Right renal pelvis (tissue), 4 donors: ENCODE measurements at places on chromosomes 5 and 9.

DNA sequence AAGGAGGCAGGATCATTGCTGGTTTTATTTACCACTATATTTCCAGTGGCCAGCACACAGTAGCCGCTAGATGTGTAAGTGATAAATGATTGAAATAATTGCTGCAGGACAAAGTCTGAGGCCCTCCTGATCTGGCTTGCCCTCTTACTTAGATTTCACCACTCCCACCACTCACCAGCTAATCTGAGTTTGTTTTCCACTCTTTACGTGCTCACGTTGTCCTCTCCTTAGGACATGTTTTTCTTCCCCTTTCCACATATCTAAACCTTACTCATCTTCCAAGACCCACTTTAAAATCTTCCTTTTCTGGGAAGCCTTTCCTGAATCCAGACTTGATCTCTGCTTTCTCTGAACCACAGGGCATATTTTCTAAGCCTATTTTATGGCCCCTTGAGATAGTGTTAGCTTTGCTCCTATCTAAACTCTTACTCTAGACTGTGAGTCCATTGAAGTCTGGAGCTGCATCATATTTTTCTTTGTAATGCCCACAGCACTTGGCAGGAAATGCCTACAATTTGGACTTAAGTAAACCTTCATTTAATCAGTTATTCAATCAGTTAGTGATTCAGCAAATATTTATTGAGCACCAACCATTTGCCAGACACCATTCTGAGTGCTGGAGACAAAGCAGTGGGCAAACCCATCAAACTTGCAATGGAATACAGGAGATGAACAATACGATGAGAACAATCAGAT lies 2.4 kb downstream of the TLR4 start:
- no peak for DNase-seq

DNA sequence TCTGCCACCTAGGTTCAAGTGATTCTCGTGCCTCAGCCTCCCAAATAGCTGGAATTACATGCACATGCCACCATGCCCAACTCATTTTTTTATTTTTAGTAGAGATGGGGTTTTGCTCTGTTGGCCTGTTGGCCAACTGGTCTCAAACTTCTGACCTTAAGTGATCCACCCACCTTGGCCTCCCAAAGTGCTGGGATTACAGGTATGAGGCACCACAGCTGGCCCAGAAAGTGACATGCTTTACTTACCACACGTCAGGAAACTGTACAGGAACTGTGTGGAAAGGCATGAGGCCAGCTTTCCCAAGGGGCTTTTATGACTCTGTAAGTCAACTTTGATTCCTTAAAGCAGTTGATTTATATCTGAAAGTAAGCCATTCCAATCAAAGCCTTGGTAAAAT lies 25.0 kb downstream of the DNAJB5 start:
- DNase-seq: no peak

- DNase-seq: no peak
Observed at GRCh38 chr9:4077499-4078102, 222.3 kb downstream of the GLIS3 start.

DNA sequence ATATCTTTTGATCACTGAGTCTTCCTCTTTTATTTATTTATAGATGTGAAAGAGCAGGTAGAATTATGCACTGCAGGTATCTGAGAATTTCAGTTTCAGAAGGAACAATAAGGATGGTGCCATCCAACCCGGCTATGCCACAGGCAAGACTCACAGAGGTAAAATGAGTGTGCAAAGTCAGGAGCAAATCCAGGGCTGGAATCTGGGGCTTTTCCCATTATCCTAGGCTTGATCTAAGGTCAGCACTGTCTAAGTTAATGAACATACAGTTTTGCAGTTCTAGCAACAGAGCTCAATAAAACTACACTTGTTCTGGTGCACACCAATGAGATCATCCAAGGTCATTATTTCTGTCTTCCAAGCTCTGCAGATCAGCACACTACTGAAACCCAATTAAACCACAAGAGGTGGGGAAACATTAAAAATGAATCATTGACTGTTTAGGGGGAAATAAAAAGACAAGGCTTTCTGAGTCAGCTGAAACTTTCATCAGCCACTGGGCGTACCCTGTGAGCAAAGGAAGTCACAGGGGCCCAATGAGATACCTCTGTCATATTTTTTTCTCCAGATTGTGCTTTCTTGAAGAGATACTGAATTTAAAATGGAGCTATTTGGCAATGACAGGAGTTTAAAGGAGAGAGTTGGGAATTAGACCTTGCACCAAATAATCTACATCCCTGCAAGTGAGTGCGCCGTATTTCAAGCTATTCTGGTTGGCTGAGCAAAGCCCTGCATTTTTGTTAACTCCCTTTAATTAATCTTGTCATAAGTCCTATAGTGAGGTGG lies 662.2 kb upstream of the ZNF608 start:
- peak; percentile 22 for DNase-seq

DNA sequence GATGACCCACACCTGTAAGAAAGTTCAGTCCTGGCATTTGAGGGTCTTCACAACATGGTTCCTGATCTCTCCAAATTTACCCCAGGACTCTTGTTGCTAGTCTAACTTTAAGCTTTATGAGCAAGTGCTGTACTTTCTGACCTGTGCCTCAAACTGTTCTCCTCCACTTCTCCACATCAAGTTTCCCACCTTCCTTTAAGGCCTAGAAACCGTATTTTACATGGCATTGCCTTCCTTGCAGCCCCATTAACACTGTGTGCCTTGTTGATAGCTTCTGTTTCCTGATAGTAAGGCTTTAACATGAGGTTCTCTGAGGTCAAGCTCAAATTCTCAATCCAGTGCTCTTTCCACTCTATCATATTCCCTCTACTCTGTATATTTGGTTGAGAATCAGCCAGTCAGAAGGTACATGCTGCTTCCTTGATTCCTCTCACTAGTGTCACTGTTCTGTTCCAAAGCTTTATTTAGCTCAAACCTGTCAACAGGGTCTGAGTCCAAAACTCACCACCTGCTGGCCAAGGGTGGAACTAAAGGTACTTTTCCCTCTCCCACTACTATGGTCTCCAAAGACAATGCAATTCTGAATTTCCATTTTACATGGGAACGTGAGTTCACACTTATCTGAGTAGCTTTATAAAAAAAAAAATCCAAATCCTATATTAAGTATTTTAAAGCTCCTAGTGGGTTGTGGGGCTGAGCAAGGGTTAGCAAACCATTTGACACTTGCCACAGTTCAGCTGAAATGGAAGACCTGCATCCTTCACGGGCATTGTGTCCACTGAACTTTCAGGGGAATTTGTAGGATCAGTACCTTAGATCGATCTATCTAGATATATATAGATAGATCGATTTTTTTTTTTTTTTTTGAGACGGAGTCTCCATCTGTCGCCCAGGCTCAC lies 21.1 kb downstream of the VCP start:
- DNase-seq: no peak

GRCh38 chr9:130201974-130202373 lies 29.8 kb downstream of the NCS1 start:
- no peak for DNase-seq

DNA sequence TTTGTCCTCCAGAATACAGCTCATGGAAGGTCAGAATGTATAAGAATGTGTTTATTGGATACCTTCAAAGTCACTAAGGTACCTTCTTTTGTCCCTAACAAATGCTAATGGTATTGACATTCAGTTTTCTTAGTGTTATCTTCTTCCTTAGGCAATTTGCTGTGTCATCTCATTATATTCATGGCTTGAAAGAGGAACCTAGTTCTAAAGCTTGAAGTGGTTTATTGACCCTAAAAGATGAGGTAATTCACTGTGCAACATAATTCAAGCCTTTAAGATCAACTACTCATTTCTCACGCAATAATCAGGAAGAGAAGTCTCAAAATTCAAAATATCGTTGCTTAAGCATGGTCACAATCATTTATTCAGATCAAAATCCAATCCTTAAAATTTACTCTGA lies 342.7 kb upstream of the RIOK2 start:
- no peak for DNase-seq

- no peak for DNase-seq
Observed at GRCh38 chr9:129232839-129233591, 55.0 kb upstream of the IER5L start.

DNA sequence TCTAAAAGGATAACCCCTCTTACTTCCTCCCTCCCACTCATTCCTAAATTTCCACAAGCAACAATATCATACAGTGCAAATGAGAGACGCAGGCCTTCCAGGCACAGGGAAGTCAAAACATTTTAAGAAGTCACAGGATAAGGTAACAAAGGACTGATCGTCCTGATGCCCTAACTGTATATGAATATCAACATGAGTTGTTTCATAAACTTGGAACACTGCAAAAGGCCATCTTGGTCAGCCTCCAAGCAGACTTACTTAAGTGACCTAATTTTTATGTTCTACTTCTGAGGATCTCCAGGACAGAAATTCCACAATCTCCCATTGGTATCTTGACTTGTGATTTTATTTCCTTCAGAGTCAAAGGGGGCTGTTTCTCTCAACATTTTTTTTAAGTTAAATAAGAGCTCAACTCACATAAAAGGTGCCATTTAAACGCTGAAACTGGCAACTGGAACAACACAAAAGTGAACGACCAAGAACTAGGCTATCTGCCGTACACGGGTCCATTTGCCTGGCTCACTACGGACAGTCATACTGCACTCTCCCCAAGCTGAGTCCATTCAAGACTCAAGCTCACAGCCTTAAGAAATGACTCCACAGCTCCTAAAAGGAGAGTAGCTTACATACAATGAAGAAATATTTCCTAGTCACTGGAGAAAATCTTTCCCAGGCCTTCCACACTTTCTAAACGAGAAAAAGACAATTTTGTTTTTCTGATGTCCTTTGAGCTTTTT lies 71.3 kb downstream of the LHFPL2 start:
- no peak for DNase-seq

DNA sequence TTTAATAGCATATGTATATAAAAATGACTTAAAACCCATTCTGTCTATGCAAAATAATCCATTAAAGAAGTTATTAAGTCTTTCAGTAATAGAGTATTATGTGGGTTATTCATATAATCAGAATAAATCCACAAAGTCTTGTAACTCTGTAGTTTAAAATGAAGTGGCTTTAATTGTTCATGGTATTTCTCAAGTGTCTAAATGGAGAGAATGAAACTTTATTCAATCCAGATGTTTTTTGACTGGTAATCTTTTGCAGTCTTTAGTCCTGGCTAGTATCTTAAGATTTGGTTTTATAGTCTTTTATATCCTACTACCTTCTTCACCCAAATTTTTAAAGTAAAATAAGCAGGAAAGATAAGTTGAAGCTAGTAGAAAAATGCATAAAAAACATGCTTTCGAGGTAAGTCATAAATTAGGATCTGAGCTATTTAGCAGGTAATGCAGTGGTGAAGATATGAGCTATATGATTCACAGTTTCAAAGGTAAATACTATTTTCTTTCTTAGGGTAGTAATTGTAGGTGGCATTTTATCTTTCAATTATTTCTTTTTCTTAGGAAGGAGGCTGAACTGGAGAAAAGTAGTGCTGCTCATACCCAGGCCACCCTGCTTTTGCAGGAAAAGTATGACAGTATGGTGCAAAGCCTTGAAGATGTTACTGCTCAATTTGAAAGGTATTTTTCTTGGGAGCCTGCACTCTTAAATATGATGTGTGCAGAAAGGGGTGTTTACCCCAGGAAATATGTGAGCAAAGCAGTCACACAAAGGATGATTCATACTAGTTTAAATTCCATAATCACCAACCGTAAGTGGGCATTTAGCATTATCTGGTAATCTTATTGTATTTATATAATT lies 17.9 kb downstream of the HMMR start:
- no peak for DNase-seq

DNA sequence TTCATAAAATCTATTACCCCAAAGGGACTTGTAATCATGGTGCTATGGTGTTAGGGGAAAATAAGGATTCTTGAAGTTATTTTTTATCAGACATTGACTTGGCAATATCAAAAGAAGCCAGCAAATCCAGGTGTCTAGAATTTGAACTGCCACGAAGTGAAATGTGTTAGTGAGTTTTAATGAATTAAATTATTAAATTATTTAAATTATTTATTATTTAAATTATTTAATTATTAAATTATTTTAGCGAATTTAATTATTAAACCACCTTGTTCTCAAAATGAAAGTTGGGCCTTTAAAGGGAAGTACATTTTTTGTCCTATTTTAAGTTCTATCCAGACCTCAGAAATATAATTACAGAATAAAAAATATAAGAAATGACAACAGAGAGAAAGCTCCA lies 332.6 kb upstream of the SMC2 start:
- DNase-seq: no peak

GRCh38 chr9:135478191-135478590 lies 1.4 kb upstream of the PPP1R26 start:
- no peak for DNase-seq

DNA sequence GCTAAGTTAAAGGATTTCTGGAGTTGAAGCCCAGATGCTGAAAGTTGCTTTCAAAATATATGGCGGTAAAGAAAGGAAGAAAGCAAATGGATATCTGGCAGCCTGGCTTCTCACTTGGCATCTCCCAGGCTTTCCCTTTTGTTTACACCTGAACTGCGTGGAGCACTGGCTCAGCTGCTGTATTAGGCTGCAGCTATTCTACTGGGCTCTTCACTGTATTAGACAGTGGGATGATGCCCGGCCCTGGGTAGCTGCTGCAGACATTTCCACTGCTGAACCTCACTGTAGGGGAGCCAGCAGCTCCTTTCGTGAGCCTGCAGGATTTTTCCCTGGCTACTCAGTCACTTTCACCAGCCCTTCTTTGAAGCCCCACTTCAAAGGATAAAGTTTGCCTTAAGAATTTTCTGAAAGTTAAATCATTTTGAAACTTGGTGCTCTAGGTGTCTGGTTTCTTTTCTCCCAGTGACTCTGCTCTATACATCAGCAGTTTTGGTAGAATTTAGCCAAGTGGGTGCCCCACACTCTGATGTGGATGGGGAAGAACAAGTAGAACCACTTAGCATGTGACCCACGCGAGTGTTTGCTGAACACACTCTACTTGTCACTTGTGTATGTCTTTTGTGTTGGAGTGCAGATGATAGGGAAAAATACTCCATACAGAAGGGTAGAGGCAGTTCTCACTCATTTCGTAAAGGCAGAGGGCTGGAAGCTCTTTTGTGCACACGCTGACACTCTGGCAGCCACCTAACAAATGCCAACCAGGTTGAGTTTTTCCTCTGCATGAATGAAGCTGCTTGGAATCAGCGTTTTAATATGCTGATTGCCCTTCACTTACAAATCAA lies 49.9 kb downstream of the C9orf152 start:
- no peak for DNase-seq

- DNase-seq: no peak
Observed at GRCh38 chr9:135414293-135414692, 65.3 kb upstream of the PPP1R26 start.

- no peak for DNase-seq
Observed at GRCh38 chr5:109533751-109534272, 124.0 kb upstream of the PJA2 start.

- DNase-seq: no peak
Observed at GRCh38 chr5:22465177-22465576, 388.0 kb downstream of the CDH12 start.

DNA sequence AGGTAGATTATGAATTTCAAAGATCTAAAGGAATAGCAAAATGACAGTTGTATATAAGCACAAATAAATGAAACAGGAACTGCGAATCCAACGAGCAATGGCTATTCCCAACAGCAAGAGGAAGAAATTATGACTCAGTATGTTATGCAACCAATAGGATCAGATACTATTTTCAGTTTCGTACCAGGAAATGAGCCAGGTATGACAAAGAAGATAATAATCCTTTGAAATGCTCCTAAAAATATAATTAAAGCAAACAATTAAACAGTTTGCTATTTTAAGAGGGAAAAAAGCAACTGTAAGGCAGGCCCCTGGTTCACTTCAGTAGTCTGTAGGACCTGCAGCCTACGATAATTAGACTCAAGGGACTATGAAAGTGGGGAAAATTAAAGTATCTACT lies 58.9 kb downstream of the AUH start:
- DNase-seq: no peak

GRCh38 chr9:79301551-79302391 lies 270.0 kb upstream of the TLE4 start:
- peak; percentile 73 for DNase-seq
